ENCODE measurements at places on chromosomes 4 and X.

DNA sequence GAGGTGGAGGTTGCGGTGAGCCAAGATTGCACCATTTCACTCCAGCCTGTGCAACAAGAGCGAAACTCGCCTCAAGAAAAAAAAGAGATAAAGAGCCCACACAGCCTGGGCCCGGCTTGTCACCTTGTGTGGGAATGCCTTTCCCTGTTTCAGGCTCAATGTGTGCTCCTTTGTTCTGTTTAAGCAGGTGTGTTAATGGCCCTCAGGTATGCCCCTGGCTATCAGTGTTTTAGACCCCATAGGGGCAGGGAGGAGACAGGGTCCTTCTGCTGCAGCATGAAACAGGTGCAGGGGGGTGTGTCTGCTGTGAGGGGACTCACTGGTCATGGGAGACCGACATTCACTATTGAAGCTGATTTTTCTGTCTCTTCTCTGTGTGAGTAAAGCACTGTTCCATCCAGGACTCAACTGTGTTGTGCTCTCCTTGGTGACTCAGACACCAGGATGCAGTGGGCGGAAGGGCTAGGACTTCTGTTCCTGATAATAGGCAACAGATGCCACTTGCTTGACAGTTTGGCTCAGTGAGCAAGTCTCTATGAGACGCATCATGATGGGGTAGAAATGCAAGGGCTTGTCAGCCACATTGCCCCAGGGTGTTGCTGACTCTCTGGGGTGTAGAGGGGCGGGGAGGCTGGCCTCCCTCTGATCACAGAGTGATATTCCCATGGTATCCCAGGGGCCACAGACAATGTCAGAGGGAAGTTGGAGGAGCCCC is 15.6 kb upstream of the LAP3 start:
- no peak for DNase-seq

DNA sequence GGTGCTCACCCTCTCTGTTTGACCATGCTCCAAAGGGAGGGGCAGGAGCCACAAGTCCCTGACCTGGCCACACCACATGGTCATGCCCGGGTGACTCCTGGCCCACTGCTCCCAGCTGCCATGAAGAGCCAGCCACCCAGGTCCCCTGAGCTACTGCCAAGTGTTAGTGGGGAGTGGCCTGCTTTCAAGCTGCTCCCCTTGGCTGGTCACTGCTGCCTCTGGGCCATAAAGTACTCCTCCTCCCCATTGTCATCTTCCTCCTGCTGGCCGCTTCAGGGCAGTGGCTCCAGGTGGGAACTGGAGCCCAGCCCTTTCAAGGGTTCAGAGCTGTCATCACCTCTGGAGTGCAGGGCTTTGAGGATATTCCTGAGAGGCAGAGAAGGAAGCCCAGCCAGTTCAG is 27.3 kb upstream of the RBBP7 start:
- no peak for DNase-seq

DNA sequence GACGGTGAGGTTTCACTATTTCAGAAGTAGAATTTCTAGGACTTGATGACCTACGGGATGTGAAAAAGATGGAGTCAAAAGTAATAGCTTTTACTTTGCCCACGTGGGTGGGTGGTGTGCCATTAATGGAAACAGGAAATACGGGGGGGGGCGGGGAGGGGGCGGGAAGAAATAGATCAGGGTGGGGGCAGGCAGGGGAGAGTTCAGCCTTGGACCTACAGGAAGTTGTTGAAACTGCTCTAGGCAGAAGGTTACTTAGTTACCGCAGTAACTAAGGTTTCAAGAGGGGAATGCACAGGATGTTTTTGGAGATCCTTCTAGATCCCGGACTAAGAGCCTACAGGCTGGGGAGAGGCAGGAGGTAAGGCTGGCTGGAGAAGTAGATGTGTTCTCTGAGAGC is 3.6 kb upstream of the FHL1 start:
- DNase-seq = no peak

- DNase-seq = no peak
Measured at GRCh38 chr4:174714393-174715211, 114.4 kb downstream of the GLRA3 start.

GRCh38 chr4:40562208-40562607 is 67.5 kb downstream of the RBM47 start:
- no peak for DNase-seq

GRCh38 chr4:13963601-13964000 is 336.1 kb upstream of the BOD1L1 start:
- no peak for DNase-seq

DNA sequence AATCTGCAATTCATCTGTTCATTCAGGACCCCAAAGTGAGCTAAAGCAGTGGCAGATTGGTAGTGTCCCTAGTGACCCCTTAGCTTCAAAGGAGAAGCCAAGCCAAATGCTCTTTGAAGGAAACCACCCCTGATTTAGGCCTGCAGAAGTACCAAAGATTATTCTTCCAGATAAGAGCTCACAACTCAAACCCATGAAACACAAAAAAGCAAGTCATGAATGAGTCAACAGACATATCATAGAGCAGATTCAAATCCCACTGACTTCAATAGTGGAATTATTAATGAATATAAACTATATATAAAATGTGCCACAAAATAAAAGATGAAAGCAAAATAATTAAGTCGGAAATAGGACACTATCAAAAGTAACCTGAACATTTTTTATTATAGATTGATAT is 197.6 kb downstream of the SCFD2 start:
- DNase-seq = no peak

- no peak for DNase-seq
Measured at GRCh38 chrX:16848541-16848940, 21.6 kb downstream of the RBBP7 start.

Measured in T-helper 17 cell (primary cell).